ENCODE measurements at places on chromosomes 6 and 20.

GRCh38 chr20:16030253-16030652 lies 543.0 kb downstream of the KIF16B start:
- DNase-seq = no peak

DNA sequence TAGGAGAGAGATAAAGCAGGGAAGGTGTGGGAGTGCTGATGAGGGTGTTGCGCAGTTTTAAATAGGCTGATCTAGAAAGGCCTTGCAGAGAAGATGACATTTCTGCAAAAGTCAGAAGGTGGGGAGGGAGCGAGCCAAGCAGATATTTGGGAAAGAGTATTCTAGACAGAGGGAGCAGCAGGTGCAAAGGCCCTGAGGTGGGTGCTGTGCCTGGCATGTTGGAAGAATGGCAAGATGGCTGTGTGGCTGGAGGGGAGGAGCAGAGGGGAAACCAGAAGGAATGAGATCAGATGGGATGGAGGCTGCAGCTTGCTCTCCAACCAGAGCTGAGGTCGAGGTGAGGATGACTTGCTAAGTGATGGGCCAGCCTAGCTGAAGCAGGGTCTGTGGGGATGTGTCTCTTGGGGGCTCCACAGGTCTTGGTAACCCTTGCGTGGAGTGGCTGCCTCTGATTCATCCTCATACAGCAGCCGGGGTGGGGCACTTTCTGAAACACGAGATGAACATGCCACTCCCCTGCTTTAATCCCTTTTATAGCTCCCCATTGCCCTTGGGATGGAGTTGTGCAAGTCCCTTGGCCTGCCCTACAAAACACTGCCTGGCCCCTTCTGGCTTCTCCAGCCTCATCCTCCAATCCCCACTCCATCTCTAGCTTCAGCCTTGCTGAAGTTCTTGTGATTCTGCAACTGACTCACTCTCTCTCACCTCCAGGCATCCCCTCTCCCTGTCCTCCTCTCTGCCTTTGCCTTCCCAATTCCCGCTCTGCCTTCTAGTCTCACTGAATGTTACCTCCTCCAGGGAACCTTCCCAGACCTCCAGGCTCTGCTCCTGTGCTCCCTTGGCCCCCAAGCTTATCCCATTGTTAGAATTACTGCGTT lies 94.1 kb downstream of the CDH22 start:
- DNase-seq = peak; percentile 47

GRCh38 chr20:19981031-19981451 lies 36.1 kb upstream of the NAA20 start:
- peak; percentile 76 for DNase-seq

DNA sequence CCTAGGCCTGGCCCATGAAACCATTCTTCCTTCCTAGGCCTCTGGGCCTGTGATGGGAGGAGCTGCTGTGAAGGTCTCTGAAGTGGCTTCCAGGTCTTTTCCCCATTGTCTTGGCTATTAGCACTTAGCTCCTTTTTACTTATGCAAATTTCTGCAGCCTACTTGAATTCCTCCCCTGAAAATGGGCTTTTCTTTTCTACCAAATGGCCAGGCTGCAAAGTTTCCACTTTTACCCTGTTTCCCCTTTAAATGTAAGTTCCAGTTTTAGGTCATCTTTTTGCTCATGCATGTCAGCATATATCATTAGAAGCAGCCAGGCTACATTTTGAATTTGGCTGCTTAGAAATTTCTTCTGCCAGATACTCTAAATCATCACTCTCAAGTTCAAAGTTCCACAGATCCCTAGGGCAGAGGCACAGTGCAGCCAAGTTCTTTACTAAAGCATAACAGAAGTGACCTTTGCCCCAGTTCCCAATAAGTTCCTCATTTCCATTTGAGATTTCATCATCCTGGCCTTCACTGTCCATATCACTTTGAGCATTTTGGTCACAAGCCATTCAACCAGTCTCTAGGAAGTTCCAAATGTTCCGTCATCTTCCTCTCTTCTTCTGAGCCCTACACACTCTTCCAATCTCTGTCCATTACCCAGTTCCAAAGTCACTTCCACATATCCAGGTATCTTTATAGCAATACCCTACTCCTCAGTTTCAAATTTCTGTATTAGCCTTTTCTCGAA lies 71.9 kb downstream of the TBC1D7 start:
- no peak for DNase-seq

DNA sequence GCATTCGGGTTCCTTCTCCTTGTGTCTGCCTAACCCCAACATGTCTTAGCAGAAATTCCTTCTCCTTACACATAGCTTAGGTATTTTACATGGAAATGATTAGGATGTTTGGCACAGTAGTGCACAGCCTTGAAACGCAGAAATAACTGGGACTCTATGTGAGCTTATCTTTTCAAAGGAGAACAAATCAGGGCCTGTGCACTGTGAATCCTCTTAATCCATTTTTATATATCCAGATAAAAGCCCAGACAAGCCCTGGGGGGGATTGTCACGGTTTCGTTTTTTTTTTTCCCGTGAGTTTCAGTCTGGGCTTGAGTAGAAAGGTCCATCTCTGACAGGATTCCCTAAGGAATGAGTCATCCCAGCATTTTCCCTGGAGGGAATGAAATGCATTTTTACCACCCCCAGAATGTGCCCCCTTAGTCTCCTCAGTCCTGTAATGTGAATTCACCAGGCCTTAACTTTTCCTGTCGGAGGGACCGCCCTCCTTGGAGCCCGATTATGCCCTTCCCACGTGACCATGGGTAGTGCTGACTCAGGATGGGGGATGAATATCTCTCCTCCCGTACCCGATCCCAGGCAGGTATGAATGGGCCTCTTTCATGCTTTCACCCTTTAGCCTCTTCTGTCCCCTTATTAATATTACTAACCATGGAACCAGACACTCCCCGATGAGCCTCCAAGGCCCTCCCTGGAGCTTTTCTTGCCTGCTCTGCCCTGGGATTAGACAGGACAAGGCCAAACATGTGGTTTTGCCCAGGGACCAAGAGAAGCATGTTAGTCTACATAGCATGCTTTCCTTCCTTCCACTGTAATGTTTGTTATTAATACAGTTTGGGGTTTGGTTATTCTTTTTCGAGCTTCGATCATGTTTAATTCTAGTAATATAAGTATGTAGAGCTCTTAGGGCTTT lies 23.9 kb upstream of the NAA20 start:
- DNase-seq = peak; percentile 93

GRCh38 chr6:147911057-147911456 lies 402.6 kb downstream of the SAMD5 start:
- DNase-seq = no peak

DNA sequence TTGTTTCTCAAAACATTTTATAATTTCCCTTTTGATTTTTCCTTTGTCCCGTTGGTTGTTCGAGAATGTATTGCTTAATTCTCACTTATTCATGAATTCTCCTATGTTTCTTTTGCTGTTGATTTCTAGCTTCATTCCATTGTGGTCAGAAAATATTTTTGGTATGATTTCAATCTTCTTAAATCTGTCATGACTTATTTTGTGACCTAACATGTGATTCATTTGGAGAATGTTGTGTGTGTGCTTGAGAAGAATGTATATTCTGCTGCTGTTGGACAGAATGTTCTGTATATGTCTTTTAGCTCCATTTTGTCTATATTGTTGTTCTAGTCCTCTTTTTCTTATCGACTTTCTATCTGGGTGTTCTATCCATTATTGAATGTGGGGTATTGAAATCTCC lies 286.2 kb upstream of the RNF217 start:
- DNase-seq = peak; percentile 88

DNA sequence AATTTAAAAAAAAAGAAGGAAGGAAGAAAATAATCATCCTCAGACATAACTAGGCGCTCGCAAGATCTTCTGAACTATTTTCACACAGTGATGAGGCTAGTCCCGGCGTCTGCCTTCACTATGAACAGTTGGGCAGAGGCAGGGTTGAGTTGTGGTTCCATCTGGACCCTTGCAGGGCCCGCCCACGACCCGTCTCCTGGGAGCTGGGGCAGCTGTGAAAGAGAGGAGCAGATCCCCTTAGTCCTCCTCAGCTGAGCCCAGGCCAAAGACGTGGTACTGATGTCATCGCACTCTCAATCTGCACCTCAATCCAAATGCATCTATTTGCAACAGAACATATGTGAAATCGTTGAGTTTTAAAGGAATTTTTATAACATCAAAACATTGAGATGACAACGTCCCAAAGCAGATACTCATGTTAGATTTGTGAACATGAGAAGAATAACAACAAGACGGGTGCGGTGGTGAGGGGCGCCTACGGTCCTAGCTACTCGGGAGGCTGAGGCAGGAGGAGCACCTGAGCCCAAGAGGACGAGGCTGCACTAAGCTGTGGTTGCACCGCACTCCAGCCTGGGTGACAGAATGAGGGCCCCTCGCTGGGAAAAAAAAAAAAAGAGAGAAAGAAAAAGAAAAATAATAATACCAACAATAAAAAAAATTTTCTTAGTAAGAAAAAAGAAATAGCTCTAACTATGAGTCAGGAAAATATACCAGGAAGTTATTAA lies 15.3 kb downstream of the TCFL5 start:
- no peak for DNase-seq

DNA sequence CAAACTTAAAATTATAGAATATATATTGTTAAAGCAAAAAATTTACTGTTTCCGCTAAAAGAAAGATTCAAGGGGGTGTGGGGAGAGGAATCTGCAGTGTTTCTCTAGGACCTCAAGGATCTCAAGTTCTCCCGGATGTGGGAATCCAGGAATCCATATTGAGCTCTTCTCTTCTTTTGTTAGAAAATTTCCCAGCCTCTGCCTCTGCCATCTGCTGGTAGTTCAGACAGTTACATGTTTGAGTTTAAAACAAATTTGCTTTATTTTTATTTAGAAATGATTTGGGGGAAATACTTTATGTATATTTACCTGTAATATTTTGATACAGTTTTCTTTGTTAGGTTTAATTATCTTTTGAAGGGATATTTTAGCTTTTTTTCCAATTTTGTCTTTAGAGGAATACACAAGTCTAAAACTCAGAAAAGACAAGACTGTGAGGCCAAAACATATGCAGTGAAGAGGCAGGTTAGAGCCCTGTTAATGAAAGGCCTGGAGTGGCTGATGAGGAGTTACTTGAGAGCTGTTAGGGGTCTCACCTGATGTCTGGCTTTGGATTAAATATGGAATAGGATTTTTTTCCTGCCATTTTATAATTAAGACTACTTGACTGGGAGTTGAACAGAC lies 268.8 kb downstream of the ARID1B start:
- DNase-seq = peak; percentile 85

GRCh38 chr6:110493253-110493800 lies 16.9 kb upstream of the SLC22A16 start:
- DNase-seq = no peak

DNA sequence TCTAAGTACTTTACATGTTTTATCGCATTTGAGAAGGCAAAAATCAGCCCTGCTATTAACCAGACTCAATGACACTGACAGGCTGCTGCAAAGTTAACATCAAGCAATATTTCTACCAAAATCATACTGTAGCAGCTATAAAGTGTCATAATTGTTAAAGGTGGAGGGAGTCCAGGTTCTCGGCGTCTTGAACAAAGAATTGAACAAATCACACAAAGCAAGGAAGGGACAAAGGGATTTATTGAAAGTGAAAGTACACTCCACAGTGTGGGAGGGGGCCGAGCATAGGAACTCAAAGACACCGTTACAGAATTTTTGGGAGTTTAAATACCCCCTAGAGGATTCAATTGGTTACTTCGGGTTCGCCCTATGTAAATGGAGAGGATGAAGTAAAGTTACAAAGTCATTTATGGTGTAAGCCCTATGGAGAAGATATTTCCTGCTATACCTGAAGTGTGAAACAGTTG lies 12.9 kb upstream of the ZNF391 start:
- peak; percentile 8 for DNase-seq

DNA sequence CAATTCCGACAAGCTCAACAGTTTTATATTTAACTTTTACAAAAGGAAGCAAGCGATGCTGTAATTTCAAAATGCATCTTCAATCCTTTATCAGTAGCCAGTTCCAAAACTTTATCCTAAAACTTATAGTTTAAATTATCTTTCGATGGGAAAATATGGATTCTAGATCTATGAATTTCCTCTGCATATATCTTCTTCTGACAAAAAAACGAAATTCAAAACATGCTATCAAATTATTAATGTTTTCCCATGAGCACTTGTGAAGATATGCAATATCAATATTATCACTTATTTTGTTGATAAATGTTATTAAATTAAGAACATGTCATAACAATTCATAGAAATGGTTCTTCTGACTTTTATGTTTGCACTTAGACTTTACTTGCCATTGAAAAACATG lies 2.3 kb downstream of the NCR2 start:
- DNase-seq = no peak

DNA sequence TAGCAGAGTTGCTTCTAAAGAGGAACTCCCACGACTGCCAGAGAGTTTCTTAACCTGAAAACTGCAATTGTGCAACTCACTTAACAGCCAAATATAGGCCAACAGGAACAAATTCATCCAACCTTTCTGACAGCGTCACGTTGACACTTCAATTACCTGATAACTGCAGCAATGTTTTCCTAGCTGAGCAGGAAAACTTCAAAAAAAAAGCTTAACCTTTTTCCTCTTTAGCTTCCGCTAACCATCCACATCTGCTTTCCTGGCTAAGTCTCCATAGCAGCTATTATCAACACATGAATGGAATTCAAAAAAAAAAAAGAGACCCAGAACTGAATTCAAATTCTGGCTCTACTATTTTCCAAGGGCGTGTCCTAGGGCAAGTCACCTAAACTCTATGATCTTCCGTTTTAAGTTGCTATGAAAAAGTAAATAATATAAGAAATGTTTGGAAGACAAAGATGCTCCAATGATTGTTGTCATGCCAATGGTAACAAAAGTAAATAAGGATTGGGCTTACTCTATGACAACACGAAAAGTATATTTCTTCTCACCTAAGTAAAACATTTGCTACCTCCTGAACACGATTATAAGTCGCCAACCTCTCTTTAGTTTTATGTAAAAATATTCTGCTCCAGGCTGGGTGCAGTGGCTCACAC lies 524.6 kb upstream of the JARID2 start:
- no peak for DNase-seq

DNA sequence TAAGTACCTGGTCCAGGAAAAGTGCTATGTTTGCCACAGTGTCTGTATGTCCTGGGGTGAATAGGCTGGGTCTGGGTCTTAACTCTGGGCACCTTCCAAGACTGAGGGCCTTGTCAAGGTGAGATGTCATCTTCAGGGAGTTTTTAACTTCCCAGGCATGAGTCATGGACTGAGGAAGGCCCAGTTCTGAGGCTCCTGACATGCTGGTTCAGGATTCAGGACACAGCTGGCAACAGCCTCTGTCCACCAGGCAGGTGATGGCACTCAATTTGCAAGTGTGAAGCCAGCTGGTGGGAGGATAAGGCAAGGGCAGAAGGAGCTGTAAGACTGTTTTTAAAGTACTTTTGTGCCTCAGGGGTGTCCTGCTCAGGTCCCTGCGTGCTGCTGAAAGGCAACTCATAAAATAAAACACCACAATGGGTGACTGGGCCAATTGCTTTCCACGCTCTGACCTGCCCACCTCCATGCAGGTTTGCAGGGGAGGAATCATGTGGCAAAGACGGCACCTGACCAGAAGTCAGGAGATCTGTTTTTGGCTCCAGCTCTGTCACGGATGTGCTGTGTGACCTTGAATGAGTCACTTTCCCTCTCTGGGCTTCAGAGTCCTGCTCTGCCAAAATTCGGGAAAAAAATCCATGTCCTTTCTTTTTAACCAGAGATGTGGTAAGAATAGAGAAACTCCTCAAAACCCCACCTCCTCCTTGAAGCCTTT lies 4.9 kb upstream of the PACSIN1 start:
- DNase-seq = peak; percentile 13
